ENCODE measurements at places on chromosomes 1 and 21. TPM values are rescaled to one million over a fixed set of nuclear protein-coding genes. Genes with fewer than 3 reads are reported as not detected.

The TLR5 gene
- 1.8 TPM for total RNA-seq

The TCHHL1 gene
- total RNA-seq = not detected

The MATN1 gene
- not detected for total RNA-seq

The TRNP1 gene
- total RNA-seq = 23.6 TPM

The IQCC gene
- total RNA-seq = 3.5 TPM

The GBP1 gene
- total RNA-seq = 0.51 TPM

The OR10J1 gene
- total RNA-seq = not detected

The UBE4B gene
- 40.3 TPM for total RNA-seq

The RNF186 gene
- total RNA-seq = not detected

The SYCP1 gene
- total RNA-seq = not detected

The VANGL2 gene
- total RNA-seq = 3.2 TPM

The ADGRL2 gene
- total RNA-seq = 4.6 TPM

The PTGFRN gene
- 16.2 TPM for total RNA-seq

The SELP gene
- total RNA-seq = not detected

The CD5L gene
- not detected for total RNA-seq

The CA14 gene
- total RNA-seq = not detected

The ASAP3 gene
- total RNA-seq = 10.8 TPM

The ACBD3 gene
- total RNA-seq = 38.5 TPM

The RCC2 gene
- 101 TPM for total RNA-seq

The PGLYRP4 gene
- total RNA-seq = not detected

The SPRR1B gene
- not detected for total RNA-seq

The C8B gene
- not detected for total RNA-seq

The ZNF593OS gene
- 0.45 TPM for total RNA-seq

All from Caco-2 (cell line).